ENCODE measurements at places on chromosomes 11 and 22. TPM values are rescaled to one million over a fixed set of nuclear protein-coding genes. Genes with fewer than 3 reads are reported as not detected.

PISD gene
- total RNA-seq, result 39.0 TPM

ATG16L2 gene
- total RNA-seq, result 8.8 TPM

CASP1 gene
- 11.4 TPM for total RNA-seq

BID gene
- 14.9 TPM for total RNA-seq

BIK gene
- total RNA-seq, result not detected

MPZL2 gene
- total RNA-seq, result 0.12 TPM

NCR3LG1 gene
- total RNA-seq, result 9.1 TPM

ZNF215 gene
- 7.4 TPM for total RNA-seq

TECTA gene
- total RNA-seq, result 0.32 TPM

PKP3 gene
- total RNA-seq, result 4.7 TPM

ZBTB16 gene
- total RNA-seq, result 0.16 TPM

ST14 gene
- 0.49 TPM for total RNA-seq

RAPSN gene
- total RNA-seq, result 0.32 TPM

SMIM35 gene
- total RNA-seq, result not detected

OR5B21 gene
- total RNA-seq, result not detected

PIWIL4 gene
- 3.9 TPM for total RNA-seq

NDUFS3 gene
- 49.5 TPM for total RNA-seq

RPS19BP1 gene
- total RNA-seq, result 30.0 TPM

CLMP gene
- total RNA-seq, result 301 TPM

PKNOX2 gene
- not detected for total RNA-seq

OR51B5 gene
- not detected for total RNA-seq

C22orf31 gene
- total RNA-seq, result not detected

GRK3 gene
- 1.8 TPM for total RNA-seq

NFAM1 gene
- total RNA-seq, result 0.12 TPM

WNT11 gene
- total RNA-seq, result 12.9 TPM

ARHGAP42 gene
- total RNA-seq, result 12.8 TPM

PATE2 gene
- not detected for total RNA-seq

DDIAS gene
- 0.73 TPM for total RNA-seq

MUC5AC gene
- total RNA-seq, result not detected

TRIM51 gene
- total RNA-seq, result not detected

TUBA8 gene
- 1.5 TPM for total RNA-seq

PARVA gene
- 142 TPM for total RNA-seq

ISX gene
- not detected for total RNA-seq

PLCB3 gene
- 60.6 TPM for total RNA-seq

TMEM191C gene
- total RNA-seq, result 0.65 TPM

IGLL1 gene
- not detected for total RNA-seq

PANX2 gene
- total RNA-seq, result 0.36 TPM

CCDC179 gene
- not detected for total RNA-seq

OR8K1 gene
- total RNA-seq, result not detected

CCDC81 gene
- 0.73 TPM for total RNA-seq

BANF1 gene
- 13.5 TPM for total RNA-seq

TIGD3 gene
- total RNA-seq, result 0.12 TPM

APOBEC3H gene
- not detected for total RNA-seq

PRG2 gene
- not detected for total RNA-seq

OR8G1 gene
- not detected for total RNA-seq

Measured in hair follicle dermal papilla cell (primary cell).